Epithelial cell of proximal tubule (primary cell): ENCODE measurements at places on chromosomes 13 and 19. TPM values are rescaled to one million over a fixed set of nuclear protein-coding genes. Genes with fewer than 3 reads are reported as not detected.

- DNase-seq: no peak
Measured at GRCh38 chr19:30498707-30499106, 126.5 kb downstream of the ZNF536 start.

GRCh38 chr13:108185223-108185622 lies 30.1 kb downstream of the LIG4 start:
- no peak for DNase-seq

DNA sequence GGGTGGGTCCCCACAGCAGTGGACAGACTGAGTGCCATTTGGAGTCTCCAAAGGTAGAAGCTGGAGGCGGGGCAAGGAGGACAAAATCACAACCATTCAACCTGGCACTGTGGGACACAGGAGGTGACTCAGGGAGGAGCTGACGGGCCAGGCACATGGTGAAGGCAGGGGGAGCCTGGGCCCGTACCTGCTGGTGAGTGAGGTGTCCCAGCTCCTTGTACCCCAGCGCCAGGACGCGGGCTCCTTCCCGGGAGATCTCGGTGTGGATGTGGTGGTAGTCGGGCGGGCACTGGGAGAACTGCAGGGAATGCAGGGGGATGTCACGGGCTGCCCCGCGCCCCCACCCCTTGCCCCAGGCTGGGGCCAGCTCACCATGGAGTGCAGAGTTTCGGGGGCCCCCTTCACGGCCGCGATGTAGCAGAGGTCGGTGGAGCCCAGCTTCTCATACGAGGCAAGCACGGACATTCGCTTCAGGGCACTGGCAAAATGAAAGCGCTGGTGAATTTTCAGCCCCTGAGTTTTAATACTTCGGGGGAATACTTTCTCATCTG lies 9.8 kb downstream of the ATP13A1 start:
- no peak for DNase-seq

GRCh38 chr13:99620806-99621205 lies 119.5 kb downstream of the TM9SF2 start:
- no peak for DNase-seq

- DNase-seq: no peak
Measured at GRCh38 chr19:57829316-57829715, 783 bp upstream of the ZNF587B start.

DNA sequence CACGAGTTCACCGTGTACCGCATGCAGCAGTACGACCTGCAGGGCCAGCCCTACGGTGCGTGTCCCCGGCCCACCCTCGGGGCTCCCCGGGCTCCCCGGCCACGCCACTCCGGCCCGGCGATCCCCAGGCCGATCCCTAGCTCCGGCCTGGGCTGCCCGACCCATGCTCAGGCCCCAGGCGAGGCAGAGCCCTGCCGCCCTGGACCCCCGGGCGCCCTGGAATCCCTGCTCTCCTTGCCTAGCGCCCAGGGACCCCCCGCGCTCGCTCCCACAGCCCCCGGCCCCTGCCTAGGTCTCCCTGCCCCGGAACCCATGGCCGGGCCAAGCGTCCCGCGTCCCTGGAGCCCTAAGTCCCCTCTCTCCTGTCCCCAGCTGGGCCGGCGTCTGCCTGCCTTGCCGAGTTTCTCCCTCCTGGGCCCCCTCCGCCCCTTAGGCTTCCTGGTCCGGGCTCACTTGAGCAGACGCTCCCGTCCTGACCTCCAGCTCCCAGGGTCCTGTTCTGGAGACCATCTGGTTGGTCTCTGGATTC lies 494 bp downstream of the NCLN start:
- DNase-seq: no peak

DNA sequence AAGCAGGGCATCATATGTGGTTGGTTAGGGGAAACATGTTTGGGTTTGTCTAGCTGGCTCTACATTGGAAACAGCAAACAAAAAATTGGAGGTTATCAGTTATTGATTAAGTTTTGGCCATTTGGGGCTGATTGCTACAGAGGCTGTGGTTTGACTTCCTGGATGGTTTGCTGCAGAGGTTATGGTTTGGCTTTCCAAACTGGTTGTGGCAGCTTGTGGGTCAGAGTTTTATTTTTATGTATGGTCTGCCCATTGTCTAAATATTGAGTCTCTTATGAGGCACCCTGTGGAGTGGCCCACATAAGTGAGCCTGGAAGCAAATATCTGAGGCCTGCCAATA lies 261.6 kb downstream of the GPC5 start:
- DNase-seq: no peak

DNA sequence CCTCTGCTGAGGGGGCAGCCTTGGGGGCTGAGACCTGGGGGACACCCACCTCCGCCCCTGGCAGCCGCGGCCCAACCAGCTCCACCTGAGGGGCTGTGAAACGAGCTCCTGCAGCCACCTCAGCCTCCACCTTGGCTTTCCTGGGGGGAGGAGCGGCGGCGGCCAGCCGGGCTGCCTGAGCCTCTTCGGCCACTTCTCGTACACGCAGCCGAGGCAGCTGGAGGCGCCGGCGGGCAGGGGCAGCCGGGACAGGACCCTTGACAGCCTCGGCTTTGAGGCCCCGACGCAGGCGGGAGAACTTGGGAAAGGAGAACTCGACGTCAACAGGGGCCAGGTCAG lies 7.6 kb upstream of the HIPK4 start:
- DNase-seq: no peak

- DNase-seq: no peak
Measured at GRCh38 chr19:37966662-37967231, 59.7 kb downstream of the SIPA1L3 start.

- no peak for DNase-seq
Measured at GRCh38 chr19:49971991-49972411, 11.0 kb upstream of the SIGLEC11 start.

DNA sequence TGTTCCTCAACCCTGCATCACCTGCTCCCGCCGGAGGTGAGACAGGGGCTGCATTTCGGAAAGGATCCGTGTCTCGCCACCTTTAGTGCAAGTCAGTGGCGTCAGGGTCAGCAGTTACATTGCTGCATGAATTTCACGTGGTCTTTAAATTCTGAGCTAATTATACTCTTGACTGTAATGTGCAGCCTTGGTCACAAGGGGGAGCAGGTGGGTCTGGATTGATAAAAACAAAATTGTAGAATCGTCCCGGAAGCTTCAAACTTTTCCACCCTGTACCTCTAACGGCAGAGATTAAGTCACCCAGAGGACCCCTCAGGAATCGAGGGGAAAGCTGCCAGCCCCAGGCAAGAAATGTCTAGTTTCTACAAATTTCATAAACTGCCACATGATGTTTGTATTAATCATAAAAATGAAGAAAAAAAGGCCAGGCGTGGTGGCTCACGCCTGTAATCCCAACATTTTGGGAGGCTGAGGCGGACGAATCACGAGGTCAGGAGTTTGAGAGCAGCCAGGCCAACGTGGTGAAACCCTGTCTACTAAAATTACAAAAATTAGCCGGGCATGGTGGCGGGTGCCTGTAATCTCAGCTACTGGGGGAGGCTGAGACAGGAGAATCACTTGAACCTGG lies 20.2 kb downstream of the BBC3 start:
- no peak for DNase-seq

DNA sequence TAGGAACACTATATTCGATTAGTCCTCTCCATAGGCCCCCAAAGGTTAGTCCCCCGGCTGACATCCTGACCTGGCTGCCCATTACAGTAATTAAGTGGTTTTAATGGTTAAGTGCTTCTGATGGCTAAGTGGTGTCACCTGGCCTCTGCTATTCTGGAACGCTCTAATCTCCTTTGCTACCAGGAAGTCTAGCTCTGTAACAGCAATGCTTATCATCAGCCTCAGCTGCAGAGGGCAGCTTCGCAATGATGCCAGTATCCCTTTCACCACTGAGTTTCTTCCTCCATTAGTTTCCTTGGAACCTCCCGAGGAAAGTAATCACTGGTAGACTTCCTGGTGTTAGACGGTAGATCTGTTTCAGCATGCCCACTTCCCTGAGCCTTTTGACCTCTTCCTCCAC lies 8.6 kb upstream of the RNF6 start:
- DNase-seq: no peak

DNA sequence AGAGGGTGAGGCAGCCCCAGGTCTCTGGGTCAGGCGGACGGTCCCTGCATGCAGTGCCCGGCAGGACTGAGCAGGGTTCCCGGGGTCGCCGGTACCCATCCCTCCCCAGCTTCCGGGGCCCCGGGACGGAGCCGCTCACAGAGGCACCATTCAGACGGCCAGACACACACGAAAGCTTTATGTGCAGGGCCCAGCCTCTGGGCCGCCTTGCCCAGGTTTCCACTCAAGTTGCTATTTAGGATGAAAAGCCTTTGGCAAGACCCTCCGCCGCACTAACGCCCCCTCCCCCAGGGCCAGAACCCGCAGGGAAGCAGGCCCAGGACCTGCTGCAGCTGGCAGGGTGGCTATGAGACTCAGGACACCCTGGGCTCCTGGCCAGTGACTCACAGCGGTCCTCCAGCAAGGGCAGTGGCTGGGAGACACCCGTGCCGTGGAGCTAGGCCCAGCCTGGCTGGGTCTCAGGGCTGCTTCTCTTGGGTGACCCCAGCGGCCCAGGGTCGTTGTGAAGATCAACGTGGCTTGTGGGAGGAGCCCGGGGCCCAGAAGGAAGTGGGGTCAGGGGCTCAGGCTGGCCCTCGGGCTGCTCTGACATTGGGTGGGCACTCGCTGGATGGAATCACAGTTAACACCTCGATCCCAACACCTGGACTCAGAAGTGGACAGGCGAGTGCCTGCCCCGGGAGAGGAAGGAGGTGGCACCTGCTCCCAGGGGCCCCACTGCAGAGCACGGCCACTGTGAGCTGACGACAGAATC lies 4.8 kb downstream of the C19orf25 start:
- no peak for DNase-seq

- no peak for DNase-seq
Measured at GRCh38 chr19:13669780-13670355, 94.5 kb upstream of the MRI1 start.

- no peak for DNase-seq
Measured at GRCh38 chr19:33278403-33279269, 23.7 kb downstream of the CEBPA start.

DNA sequence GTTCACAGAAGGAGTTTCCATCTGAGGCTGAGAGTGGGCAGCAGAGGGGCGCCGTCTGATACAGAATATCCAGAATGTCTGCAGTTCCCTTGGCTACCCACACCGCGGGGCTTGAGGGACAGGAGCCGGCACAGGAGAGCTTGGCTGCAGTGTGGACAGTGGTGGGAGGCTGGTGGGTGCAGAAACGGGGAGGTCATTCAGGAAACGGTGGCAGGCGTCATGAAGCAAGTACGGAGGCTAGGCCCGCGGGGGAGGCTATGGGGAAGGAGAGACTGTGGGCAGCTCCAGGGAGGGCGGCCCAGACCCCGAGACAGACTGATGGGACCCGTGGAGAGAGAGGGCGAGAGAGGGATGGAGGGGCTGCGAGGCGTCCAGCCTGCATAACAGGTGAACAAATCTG lies 55.2 kb upstream of the UQCRFS1 start:
- no peak for DNase-seq

- no peak for DNase-seq
Measured at GRCh38 chr13:30745906-30746686, 10.8 kb downstream of the ALOX5AP start.

- DNase-seq: no peak
Measured at GRCh38 chr19:7852851-7853769, 21.1 kb downstream of the PRR36 start.

DNA sequence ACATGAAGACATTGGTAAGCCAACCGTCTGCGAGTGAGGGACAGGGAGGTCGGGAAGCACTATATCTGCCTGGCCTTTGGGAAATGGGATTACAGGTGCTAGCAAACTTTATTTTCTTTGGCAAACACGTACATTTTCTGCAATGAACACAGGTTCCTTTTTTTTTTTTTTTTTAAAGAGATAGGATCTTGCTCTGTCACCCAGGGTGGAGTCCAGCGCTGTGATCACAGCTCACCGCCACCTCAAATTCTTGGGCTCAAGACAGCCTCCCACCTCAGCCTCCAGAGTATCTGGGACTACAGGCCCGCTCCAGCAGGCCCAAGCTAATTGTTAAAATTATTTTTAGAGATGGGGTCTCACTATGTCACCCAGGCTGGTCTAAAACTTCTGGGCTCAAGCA lies 24.2 kb downstream of the ELAVL1 start:
- no peak for DNase-seq

DNA sequence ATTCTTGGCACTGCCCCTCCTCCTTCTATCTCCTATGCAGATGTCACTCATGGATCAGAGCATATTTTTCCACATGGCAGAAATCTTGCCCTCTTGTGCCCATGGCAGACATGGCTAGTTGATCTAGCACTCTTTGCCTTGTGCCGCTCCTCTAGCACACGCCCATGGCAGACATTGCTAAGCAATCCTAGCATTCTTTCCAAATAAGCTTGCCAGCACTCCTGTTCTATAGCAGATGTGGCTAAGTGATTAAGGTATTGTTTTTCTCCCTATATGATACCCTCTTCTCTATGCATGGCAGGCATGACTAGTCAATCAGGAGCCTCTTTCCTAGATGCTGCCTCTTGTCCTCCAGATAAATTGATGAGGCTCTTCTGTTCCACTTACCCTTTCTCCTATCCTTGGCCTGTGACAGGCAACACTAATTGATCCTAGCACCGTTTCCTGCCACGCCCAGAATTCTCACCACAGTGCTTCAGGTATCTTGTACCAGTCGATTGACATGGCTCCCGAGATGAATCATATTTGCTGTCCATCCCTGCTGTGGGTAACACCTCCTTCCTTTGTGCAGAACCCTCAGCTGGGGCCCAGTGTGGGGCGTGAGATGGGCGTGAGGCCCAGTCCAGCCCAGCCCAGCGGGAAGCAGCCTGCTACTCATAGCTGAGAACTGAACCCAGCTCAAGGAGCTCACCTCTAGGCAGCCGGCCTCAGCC lies 26.9 kb downstream of the TMED1 start:
- no peak for DNase-seq

- DNase-seq: no peak
Measured at GRCh38 chr13:111398715-111399299, 78.4 kb downstream of the TEX29 start.

- DNase-seq: no peak
Measured at GRCh38 chr13:48258002-48258401, 25.0 kb downstream of the ITM2B start.

DNA sequence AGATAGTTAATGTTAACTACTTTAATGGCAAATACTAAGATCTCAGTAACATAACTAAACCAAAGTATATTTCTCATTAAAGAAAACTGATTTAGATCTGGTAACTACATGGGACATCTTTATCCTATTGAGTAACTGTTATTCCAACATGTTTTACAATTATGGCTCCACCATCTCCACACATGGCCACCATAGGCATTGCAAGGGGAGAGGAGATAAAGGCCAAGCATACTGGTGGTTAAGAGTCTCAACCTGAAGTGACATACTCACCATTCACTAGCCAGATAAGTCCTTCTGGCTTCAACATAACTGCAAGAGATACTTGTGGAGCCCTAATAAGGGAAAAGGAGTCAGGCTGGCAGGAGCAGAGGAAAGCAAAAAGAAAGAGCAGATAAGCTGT lies 1586.4 kb upstream of the SPRY2 start:
- no peak for DNase-seq

MFSD12 gene
- total RNA-seq: 238 and 260 TPM in 2 replicates

EFNA2 gene
- 0.23 and 0.36 TPM in 2 replicates for total RNA-seq

WDR18 gene
- 71.0 and 94.4 TPM in 2 replicates for total RNA-seq

VAV1 gene
- total RNA-seq: 1.3 and 1.4 TPM in 2 replicates

ZNF540 gene
- total RNA-seq: 0.22 TPM in 1 of 2 replicates, not detected in the other

ZNF549 gene
- 1.7 and 2.4 TPM in 2 replicates for total RNA-seq

KIR2DL1 gene
- not detected in 2 replicates for total RNA-seq

ZNF701 gene
- 7.6 and 8.8 TPM in 2 replicates for total RNA-seq

ZNF560 gene
- 0.92 and 2.5 TPM in 2 replicates for total RNA-seq
